GM23338 (cell line): ENCODE measurements at places on chromosomes 3 and 15. TPM values are rescaled to one million over a fixed set of nuclear protein-coding genes. Genes with fewer than 3 reads are reported as not detected.

MME gene
- 32.6 and 76.7 TPM in 2 replicates for total RNA-seq

PRKAR2A gene
- 25.8 and 30.2 TPM in 2 replicates for total RNA-seq

LSG1 gene
- total RNA-seq: 44.5 and 57.1 TPM in 2 replicates

CCR1 gene
- total RNA-seq: not detected in 2 replicates

GPR62 gene
- 0.38 TPM in 1 of 2 replicates, not detected in the other for total RNA-seq

GTF2E1 gene
- 40.9 and 69.0 TPM in 2 replicates for total RNA-seq

PDIA5 gene
- 26.4 and 28.1 TPM in 2 replicates for total RNA-seq

TMC3 gene
- total RNA-seq: not detected in 2 replicates

SNTN gene
- total RNA-seq: not detected in 2 replicates

CACNA2D2 gene
- 10.3 and 11.4 TPM in 2 replicates for total RNA-seq

DNA sequence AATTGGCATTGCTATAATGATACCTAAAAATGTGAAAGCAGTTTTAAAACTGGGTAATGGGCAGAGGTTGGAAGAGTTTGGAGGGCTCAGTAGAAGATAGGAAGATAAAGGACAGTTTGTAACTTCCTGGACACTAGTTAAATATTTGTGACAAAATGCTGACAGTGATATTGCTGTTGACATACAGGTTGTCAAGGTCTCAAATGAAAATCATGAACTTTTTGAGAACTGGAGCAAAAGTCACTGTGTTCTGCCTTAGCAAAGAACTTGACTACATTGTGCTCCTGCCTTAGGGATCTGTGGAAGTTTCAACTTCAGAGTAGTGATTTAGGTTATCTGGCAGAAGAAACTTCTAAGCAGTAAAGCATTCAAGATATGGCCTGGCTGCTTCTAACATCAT, 113.7 kb upstream of the CD96 start:
- DNase-seq: no peak

DNA sequence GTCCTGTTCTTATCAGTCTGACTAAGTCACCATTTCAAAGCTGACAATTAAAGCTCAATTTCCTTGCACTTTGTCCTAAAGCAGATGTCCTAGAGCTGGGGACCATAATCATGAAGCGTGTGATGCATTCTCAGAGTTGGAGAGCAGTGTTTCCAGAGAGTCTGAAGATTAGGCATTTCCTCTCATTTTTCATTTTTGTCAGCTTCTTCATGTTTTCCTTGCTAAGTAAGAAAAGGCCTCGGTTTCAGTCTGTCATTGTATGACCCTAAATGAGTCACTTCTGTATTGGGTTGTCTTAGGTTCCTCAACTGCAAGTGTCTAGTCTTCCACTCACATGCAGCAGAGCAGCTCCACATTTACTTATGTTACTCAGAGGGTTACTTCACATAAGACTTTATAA, 257.2 kb upstream of the TPRG1 start:
- DNase-seq: no peak

- DNase-seq: no peak
These were observed 11.5 kb upstream of the PDIA5 start for GRCh38 chr3:123055352-123055751.

DNA sequence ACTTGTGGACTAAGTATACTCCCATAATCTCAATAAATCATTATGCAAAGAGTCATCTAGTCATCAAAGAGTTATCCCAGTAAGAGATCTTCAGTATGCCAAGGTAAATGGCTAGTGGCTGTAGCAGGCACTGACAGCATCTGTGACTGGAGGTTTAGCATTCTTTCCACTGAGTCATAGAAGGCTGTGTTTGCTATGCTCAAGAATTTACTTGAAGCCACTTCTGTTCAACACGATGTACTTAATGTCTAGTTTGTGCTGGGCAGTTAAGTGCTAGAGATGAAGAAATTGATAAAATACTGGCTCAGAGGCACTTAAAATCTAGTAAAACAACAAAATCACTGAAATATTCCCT, 13.0 kb downstream of the ZBED2 start:
- no peak for DNase-seq

DNA sequence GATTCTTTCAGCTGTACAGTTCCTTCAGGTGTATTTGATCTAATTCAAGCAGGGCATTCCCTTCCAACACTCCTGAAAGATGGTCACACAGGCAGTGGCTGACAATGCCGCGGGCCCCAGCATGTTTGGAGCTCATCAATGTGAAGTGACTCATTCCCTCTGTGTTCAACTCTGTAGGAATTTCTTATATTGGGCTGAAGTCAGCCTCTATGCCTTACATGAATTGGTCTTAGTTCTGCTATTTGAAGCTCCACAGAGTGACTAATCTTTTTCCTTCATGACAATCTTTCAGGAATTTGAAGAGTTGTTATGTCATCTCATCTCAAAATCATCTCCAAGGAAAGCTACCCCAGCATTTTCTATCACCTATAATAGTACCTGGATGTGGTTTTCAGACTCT, 142.5 kb upstream of the C2CD4B start:
- DNase-seq: no peak

DNA sequence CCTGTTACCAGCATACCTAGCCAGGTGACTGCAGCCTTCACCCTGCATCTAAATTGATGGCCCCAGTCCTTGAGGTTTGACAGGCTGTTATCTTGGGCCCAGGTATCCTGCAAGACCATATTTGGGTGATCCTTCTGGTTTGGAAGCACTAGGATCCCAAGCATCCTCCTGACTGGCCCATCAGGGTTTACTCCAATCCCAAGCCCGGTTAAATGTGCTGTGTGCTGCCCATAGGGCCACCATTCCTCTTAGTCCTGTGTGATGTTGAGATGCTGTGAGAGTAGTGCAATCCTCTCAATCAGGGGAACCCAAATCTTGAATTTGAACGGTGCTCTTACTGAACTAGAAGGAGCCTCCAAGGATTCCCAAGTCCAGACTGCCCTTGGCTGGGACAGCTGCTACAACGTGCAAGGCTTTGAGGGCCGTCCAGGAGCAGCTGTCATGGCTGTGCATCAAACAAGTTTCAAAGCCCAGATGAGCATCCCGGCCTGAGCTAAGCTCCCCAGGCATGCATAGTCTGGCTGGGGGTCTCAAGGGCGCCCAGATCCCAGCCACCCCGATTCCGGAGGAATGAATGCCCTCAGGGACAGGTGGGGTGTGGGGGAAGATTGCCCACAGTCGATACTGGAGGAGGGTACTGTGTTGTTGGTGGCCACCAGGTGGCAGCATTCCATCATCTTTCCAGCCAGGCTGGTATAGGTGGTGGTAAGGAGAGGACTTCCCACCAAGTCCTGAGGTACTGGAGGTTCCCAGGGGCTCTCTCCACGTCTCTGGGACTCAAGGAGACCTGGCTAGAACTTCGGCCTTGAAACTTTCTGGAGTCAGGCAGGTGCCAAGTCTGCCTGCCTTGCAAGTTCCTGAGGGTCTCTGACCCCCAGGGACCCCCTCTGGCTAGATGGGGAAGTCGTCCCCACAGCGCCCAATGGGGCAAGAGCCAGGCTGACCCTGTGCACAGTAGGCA, 32.6 kb downstream of the RBM5 start:
- peak; percentile 88 for DNase-seq

GRCh38 chr3:57980416-57980815, 27.8 kb upstream of the FLNB start:
- DNase-seq: no peak

DNA sequence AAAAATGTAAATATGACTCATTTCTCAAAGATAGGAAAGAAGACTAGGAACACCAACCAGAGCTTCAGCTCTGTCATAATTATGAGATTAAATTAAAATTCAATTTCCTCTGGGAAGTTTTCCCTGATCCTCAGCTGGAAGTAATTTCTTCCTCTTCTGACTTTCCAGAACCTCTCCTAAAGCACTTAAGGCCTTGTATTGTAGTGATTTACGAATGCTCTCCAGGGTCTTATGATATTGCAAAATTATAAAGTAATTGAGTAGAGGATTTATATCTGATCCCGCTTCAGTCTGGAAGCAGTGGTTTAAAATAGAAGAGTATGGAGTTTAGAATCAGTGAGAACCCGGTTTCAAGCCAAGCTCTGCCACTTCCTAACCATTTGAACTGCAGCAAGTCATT, 279.8 kb downstream of the ZPLD1 start:
- DNase-seq: no peak

DNA sequence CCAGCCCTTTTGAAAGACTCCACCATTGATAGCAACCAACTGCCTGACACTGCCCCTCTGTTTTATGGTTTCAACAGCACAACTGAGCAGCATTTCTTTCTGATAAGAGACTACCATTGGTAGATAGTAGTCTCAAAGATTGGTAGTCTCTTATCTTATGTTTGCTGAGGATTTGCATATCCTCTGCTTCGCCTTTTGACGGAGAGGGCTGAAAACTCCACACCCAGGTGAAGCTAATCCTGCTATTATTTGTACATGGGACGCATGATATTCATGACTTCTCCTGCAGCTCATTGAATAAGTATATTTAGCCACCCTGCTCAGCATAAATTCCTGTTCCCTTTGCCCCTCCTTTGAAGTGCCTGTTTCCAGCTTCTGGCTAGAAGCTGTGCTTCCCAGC, 119.4 kb upstream of the STRIT1 start:
- DNase-seq: no peak
